Upper lobe of left lung (tissue), 6 donors: ENCODE measurements at places on chromosomes 3 and 15. TPM values are rescaled to one million over a fixed set of nuclear protein-coding genes. Genes with fewer than 3 reads are reported as not detected.

DNA sequence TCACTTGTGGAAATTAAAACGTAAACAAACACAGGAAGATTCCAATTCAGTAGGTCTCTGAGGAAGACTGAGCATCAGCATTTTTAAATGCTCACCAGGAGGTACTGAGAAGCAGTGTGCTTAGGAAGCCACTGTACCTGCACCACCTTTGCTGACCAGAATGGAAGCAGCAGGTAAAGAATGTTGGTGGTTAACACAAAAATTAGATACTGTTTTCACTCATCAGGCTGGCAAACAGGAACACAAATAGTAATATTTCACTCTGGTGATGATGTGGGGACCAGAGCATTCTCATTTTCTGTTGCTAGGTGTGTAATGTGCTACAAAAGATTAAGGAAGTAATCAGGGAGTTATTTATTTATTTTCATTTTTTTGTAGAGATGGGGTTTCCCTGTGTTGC is 29.9 kb upstream of the GHSR start:
- peak overlapping the region; percentile 74 for H3K27ac ChIP-seq
- peaks cover 19% of the 10 kb centered on the region for H3K4me1 ChIP-seq

DNA sequence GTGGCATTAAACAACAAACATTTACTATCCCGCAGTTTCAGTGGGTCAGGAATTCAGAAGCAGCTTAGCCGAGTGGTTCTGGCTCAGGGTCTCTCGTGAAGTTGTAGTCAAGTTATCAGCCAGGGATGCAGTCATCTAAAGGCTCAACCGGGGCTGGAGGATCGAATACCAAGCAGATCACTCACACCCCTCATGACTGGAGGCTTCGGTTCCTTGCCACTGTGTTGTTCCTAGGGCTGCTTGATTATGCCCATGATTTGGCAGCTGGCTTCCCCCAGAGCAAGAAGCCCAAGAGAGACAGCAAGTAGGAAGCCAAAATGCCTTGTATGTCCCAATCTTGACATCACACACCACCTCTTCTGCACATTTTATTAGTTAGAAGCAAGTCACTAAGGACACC is 33.9 kb upstream of the CDCP1 start:
- H3K36me3 ChIP-seq, result no peaks in the 10 kb centered on the region
- H3K4me1 ChIP-seq, result no peaks in the 10 kb centered on the region
- H3K4me3 ChIP-seq, result no peak overlapping the region

- no peak overlapping the region for H3K27ac ChIP-seq
- H3K4me1 ChIP-seq, result no peaks in the 10 kb centered on the region
- H3K36me3 ChIP-seq, result no peaks in the 10 kb centered on the region
- no peak for DNase-seq
- no peak overlapping the region for H3K4me3 ChIP-seq
These were observed 20.9 kb upstream of the LARS2 start for GRCh38 chr3:45367453-45367871.

DNA sequence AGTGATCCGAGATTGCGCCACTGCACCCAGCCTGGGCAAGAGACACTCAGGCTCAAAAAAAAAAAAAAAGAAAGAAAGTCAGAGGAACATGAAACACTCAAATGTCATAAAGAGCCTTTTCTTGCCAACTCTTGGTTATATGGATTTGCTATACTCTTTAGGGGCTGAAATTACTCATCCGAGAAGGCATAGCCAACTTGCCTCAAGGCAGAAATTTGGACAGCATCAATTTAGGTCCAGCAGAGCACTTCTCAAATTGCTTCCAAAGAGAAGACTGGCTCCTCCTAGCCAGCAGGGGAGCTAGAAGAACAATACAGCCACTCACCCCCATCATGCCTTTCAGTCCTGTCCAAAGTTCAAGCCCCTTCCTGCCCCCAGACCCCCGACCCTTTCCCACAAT is 43.8 kb downstream of the OSBPL10 start:
- H3K4me3 ChIP-seq, result no peak overlapping the region
- no peak overlapping the region for H3K27ac ChIP-seq
- H3K36me3 ChIP-seq, result no peaks in the 10 kb centered on the region

- H3K4me3 ChIP-seq, result no peak overlapping the region
- no peak for DNase-seq
- H3K27me3 ChIP-seq, result no peaks in the 10 kb centered on the region
These were observed 241.4 kb upstream of the EOMES start for GRCh38 chr3:27963519-27963918.

DNA sequence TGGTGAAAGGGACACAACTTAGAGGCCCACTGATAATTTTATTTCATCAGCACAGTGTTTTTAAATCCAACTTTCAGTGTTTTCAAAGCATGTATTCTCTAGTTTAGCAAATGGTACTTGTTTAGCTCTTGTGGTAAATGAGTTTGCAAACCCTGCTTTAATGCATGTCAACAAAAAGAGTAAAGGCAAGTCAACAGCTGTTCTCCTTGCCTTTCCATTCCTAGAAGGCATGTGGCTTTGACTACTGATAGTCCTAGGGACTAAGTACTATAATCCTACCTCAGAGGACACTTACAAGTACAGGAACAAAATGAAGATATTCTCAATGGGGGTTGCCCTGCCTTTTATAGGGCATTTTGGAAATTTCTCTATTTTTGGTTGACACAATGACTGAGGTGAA is 13.1 kb downstream of the NPTN start:
- H3K4me1 ChIP-seq, result peaks cover 28% of the 10 kb centered on the region
- no peaks in the 10 kb centered on the region for H3K36me3 ChIP-seq
- no peak overlapping the region for H3K27ac ChIP-seq

The ADIPOQ gene
- not detected for total RNA-seq

The DZIP3 gene
- total RNA-seq, result 9.0 TPM

The ACKR2 gene
- total RNA-seq, result 2.2 TPM
